ENCODE measurements at places on chromosomes 1 and 21.
A peak's percentile ranks its signal among the peaks of the same experiment; 100 is the strongest.

- DNase-seq, result peak; percentile 14
These were observed 41.8 kb downstream of the MACO1 start for GRCh38 chr1:25472471-25472870.

- DNase-seq, result no peak
These were observed 138.9 kb downstream of the LHX8 start for GRCh38 chr1:75273110-75273509.

DNA sequence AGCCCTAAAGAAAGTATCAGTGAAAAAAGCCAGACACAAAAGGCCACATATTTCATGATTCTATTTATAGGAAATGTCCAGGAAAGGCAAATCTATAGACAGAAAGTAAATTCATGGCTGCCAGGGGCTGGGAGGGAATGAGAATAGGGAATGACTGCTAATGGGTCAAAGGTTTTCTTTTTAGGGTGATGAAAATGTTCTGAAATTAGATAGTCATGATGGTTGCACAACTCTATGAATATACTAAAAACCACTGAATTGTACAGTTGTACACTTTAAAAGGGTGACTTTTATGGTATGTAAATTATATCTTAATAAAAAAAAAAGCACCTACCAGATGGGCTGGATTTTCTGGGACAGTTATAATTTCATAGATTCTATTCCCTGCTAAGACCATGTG, 114.8 kb downstream of the CNIH3 start:
- DNase-seq, result no peak

- no peak for DNase-seq
These were observed 378 bp upstream of the NUP210L start for GRCh38 chr1:154155251-154155650.

DNA sequence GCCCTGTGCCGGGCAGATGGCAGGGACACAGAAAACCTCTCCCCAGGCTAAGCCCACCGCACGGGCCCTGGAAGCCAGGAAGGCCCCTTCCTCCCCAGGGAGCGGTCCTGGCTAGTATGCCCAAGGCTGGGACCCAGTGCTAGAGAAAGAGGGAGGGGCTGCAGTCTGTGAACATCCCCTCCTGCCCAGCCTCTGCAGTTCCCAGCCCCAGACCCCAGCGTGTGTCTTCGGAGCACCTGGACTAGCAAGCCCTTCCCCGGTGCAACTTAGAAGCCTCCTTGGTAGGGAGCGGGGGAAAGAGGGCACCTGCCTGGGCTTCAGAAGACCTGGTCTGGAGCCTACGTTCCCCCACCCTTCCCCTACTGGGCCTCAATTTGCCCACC, 2.1 kb downstream of the PLEKHG5 start:
- DNase-seq, result no peak

DNA sequence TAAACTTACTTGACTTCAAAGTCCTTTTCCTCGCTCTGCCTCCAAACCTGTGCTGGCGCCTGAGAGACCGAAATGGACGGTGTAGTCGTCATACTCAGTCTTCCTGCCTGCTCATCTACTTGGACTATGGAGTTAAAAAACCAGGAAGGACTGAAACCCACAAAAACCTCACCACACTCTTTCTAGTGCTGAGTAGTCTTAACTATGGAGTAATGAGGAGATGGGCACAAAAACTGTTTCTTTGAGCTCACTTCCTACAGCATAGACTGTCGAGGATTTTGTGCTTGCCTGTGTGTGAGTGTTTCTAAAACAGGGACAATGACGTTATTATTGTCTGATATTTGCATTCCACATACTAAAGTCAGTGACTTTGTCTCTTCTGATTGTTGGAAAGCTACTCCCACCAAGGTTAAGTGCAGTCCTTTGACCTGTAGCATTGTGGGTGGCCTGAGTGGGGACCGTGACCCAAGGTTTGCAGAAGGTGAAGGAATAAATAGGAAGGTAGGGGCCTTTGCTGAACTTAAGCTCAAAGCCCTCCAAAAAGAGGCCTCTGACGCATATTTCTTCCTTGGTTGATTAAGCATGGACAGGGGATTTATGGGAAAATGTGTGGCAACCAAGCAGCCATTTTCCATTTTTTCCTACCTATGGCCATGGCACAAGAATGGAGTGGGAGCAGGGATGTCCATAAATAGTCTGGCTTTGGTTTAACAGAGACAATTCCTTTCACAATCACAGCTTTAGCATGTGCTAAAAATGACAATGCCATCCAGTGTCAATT, 109.6 kb downstream of the ZBTB18 start:
- DNase-seq, result no peak

- no peak for DNase-seq
These were observed 35.9 kb upstream of the ARF1 start for GRCh38 chr1:228046421-228047182.

GRCh38 chr21:38531039-38531541, 32.8 kb upstream of the ERG start:
- no peak for DNase-seq

DNA sequence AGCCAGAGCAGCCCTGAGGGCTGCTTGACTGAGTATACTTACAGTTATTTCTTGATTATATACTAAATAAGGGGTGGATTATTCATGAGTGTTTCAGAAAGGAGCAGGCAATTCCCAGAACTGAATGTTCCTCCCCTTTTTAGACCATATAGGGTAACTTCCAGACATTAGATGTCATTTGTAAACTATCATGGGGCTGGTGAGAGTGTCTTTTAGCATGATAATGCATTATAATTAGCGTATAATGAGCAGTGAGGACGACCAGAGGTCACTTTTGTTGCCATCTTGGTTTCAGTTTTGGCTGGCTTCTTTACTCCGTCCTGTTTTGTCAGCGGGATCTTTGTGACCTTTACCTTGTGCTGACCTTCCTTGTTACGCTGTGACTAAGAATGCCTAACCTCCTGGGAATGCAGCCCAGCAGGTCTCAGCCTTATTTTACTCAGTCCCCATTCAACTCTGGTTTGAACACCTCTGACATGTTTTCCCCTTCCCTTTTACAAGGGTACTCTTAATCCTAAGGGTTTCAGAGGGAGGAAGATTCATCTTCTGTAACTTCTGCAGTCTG, 16.2 kb downstream of the KCTD3 start:
- no peak for DNase-seq

DNA sequence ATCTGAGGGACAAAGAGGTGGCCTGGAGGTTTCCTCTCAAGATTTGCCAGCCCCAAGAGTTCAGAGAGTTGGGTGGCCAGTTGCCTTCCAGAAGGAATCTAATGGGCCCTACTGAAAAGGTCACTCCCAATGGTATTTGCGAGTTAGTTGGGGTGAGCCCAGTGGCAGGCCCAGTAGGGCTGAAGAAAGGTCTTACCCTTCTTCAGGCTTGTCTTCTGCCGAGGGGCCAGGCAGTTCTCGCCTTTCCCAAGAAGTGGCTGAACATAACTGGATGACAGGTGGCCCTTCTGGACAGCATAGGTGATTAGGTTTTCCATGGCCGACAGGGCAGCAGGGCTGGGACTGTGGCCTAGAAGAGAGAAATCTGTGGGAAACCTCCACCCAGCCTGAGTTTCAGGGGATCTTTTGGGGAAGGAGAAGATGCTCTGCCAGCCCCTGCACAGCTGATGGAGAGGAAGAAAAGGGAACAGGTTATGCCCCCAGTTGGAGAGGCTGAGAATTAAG, 7.2 kb downstream of the PGLYRP4 start:
- no peak for DNase-seq

- no peak for DNase-seq
These were observed 47.7 kb downstream of the COQ8A start for GRCh38 chr1:226987623-226988333.

GRCh38 chr1:198627436-198628066, 11.3 kb upstream of the PTPRC start:
- no peak for DNase-seq

DNA sequence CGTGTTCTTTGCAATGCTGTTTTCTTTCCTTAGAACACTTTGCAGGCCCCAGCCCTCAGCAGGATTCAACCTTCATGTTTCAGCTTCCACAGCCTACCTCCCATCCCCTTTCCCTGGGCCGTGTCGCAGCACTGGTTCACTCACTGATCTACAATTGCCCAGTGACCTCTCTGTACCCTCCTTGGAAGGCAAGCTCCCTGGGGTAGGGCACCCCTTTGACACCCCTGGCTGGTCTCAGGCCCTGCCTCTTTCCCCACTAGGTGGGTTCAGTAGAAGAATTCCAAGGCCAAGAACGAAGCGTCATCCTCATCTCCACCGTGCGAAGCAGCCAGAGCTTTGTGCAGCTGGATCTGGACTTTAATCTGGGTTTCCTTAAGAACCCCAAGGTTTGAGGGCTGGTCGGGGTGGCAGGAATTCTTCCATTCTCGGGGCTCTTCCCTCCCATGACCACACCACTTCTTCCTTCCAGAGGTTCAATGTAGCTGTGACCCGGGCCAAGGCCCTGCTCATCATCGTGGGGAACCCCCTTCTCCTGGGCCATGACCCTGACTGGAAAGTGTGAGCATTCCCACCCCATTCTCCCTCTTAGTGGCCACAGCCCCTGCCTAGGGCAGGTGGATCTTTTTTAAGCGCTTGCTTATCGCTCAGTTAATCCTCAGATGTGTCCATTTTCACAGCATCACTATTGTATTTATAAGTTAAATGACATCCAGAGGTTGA, 7.3 kb downstream of the RHOC start:
- no peak for DNase-seq

DNA sequence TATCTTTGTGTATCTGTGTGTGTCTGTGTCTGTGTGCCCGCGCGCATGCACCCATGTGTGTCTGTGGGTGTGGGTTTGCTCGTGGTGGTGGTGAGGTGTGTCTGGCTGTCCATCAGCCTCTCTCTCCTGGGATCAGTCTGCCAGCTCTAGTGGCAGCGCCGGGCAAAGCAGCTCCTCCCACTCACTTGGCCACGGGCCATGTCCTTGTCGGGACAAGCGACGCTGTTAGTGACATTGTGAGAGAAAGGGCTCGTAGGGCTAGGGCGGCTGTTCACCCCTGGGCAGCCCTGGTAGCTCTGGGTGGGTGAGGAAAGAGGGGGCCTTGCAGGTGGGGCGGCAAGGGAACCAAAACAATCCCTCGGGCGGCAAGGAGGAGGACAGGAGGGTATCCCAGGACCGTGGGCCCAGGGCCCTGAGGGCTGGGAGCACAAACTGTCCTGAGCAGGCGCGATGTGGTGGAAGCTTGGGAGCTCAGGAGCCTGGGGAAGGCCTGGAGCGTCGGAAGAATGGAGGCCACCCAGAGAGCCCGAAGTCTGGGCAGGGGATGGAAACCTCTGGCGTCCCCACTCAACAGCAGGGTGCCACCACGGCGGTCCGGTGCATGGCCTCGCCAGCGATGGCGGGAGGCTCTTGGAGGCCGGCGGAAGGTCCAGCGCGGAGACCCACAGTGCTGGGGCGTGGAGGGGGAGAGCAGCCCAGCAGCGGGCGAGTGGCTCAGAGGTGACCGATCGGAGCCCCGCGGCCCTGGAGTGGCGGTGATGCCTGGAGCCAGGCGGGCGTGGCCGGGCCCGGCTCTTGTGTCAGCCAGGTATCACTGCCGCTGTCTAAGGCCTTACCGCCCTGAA, 140.5 kb downstream of the LIPI start:
- no peak for DNase-seq

DNA sequence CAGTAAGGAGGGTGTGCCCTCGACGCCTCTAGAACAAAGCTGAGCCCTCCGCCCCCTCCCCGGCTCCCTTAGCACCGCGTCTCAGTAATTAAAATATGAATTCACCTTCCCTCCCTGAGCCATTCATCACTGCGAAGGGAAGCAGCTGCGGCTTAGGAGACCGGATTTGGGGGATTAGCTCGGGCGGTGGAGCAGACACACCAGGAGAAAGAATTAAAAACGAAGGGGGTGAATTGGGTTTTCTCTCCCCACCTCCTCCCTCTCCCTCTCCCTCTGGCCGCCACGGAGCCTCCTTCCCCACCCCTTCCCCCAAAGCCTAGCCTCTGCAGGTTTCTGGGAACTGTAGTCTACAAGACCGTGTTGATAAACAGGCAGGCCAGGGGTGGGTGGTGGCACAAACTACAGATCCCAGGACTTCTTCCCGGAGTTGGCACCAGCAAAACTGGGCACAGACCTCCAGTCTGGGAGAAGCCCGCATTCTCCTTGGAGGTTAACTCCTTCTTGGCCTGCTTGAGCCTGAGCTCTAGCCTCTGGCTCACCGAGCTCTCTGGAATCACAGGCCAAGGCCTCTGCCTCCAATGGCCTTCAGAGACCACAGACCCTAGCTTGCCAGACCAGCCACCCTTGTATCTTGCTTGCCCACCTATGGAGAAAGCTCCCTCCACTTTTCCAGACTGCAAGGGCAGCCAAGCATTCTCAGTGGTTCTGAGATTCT, 10.8 kb downstream of the BLACAT1 start:
- DNase-seq, result no peak

GRCh38 chr21:33360881-33361602, 36.3 kb downstream of the IFNAR1 start:
- DNase-seq, result peak; percentile 83

GRCh38 chr1:7434566-7434965, 336.5 kb upstream of the VAMP3 start:
- no peak for DNase-seq

DNA sequence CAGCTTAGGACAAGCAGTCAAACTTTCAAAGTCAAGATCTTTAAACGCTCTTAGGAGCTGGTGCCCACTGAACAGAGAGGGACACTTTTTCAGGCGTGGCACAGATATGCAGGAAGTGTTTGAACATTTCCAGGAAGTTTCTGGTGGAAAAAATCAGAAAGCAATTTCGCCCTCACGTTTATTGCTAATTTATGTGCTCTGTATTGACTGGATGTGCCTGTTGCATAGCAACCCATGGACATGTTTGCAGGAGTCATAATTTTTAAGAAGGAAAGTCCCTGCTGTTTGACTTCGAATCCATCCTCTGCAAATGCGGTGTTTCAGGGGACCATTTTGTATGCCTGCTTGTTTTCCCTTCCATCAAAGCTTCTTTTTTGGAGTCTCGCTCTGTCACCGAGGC, 239.9 kb upstream of the IRF2BP2 start:
- no peak for DNase-seq

GRCh38 chr1:71593523-71593922, 512.7 kb upstream of the ZRANB2 start:
- no peak for DNase-seq

DNA sequence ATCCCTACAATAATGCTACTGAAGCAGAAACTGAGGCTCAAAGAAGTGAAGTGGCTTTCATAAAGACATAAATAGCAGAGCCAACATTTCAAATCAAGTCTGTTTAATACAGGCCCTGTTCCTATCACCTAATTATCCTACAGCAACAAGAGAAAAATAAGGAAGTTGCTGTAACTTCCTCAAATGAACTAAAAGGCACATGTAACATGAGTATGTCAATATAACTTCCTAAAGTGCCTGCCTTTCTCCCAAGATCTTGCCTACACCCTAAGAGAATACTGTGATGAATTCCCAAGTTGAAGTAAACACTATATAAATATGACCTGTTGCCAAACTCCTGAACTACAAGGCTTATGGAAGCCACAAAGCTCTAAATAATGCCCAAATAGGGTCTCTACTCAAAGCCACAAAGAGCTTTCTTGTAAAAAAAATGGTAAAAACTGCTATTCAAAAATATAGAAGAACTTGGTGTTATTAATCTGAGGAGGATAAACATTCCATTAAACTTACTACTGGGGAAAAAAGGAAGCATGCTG, 8.6 kb downstream of the BEND5 start:
- no peak for DNase-seq

- no peak for DNase-seq
These were observed 33.0 kb upstream of the TTC22 start for GRCh38 chr1:54834007-54834541.
